Activated CD8-positive, alpha-beta T cell treated with anti-CD3 and anti-CD28 coated beads for 36 hours (primary cell): ENCODE measurements at places on chromosomes 12 and 14. TPM values are rescaled to one million over a fixed set of nuclear protein-coding genes. Genes with fewer than 3 reads are reported as not detected.

Gene RACGAP1
- 117 TPM for total RNA-seq

Gene ARHGAP5
- 36.0 TPM for total RNA-seq

Gene TDRD9
- total RNA-seq = 1.6 TPM

Gene FOXA1
- not detected for total RNA-seq

Gene AP1G2
- total RNA-seq = 155 TPM

GRCh38 chr14:78253986-78254385, 83.8 kb downstream of the NRXN3 start:
- DNase-seq = peak; percentile 14
- H3K4me1 ChIP-seq = peaks cover 11% of the 10 kb centered on the region
- H3K27me3 ChIP-seq = peaks cover 5% of the 10 kb centered on the region
- H3K36me3 ChIP-seq = no peaks in the 10 kb centered on the region
- H3K4me3 ChIP-seq = no peak overlapping the region

GRCh38 chr12:115916910-115917668, 360.4 kb downstream of the MED13L start:
- no peaks in the 10 kb centered on the region for H3K36me3 ChIP-seq
- no peaks in the 10 kb centered on the region for H3K4me1 ChIP-seq
- no peak overlapping the region for H3K4me3 ChIP-seq
- H3K27ac ChIP-seq = no peak overlapping the region
- DNase-seq = peak; percentile 75
- peaks cover 21% of the 10 kb centered on the region for H3K27me3 ChIP-seq

GRCh38 chr14:28745176-28745575, 21.4 kb upstream of the FOXG1 start:
- no peaks in the 10 kb centered on the region for H3K36me3 ChIP-seq
- peaks cover 1% of the 10 kb centered on the region for H3K27me3 ChIP-seq
- no peak overlapping the region for H3K4me3 ChIP-seq
- H3K27ac ChIP-seq = no peak overlapping the region
- no peak for DNase-seq

DNA sequence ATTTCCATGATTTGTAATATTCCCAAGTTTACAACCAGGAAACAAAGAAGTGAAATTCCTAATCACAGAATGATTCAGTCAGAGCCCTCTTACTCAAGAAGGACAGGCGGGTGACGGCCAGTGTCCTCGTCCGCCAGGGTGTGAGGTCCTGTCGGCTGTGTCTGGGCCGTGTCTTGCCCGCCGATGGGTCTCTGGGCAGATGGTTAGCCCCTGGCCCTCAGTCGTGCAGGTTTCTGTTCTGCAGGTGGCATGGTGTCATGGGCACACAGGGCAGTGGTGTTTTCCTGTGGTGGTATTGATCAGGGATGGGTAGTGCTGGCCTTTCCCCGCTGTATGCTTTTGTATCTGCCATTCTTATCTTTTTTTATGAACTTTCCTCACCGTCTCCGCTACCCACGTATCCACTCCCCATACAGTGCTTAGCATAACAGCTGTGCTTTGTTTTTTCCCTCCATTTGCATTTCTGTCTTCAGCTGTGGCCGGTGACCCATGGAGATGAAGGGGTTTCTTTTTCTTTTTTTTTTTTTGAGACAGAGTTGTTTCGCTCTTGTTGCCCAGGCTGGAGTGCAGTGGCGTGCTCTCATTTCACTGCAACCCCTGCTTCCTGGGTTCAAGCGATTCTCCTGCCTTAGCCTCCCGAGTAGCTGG, 100.7 kb downstream of the TSPAN9 start:
- no peak overlapping the region for H3K27ac ChIP-seq
- no peaks in the 10 kb centered on the region for H3K4me1 ChIP-seq
- no peak overlapping the region for H3K4me3 ChIP-seq
- H3K36me3 ChIP-seq = no peaks in the 10 kb centered on the region
- H3K27me3 ChIP-seq = peaks cover 5% of the 10 kb centered on the region
